ENCODE measurements at places on chromosomes 11 and 22. TPM values are rescaled to one million over a fixed set of nuclear protein-coding genes. Genes with fewer than 3 reads are reported as not detected.

Gene OR5P2
- not detected for total RNA-seq

Gene ZNF214
- total RNA-seq: 1.7 TPM

GRCh38 chr11:133995066-133995465 lies 38.3 kb upstream of the IGSF9B start:
- DNase-seq: no peak

- DNase-seq: peak; percentile 79
Measured at GRCh38 chr11:10592331-10592730, 23.9 kb upstream of the LYVE1 start.

Gene AGBL2
- total RNA-seq: 0.17 TPM

- peak; percentile 53 for DNase-seq
Measured at GRCh38 chr22:42856179-42856864, 751 bp downstream of the ARFGAP3 start.

- no peak for DNase-seq
Measured at GRCh38 chr11:134522782-134523570, 110.9 kb upstream of the B3GAT1 start.

Gene OR56A1
- 0.14 TPM for total RNA-seq

Gene SCGB1D2
- not detected for total RNA-seq

DNA sequence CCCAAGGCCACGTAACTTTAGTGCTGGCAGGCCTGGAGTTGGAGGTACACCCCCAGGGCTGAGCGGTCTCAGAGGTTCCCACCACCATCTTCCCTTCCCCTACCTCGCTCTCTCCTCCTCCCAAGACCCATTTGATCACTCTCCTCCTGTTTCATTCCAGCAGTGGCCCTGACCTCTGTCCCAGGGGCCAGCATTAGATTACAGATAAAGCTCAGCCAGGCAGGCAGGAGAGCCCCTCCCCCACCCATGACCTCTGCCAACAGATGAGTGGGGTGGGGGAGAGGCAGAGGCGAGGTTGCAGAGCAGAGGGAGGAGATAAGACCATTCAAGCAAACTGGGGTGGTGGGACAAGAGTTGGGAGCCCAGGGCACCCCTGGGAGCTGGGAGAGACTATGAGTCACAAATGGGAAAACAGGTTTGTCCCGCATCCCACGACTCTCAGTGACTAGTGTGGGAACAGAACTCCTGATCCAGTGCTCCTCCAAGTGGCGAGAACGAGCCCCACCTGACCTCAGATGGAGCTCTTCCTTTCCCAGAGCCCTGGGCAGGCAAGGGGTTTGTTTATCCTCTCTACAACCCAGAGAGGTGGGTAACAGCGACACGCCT lies 367.9 kb downstream of the MN1 start:
- peak; percentile 25 for DNase-seq

Gene MMP13
- not detected for total RNA-seq

Gene SHANK2
- total RNA-seq: 0.37 TPM

Gene CLMP
- total RNA-seq: 0.17 TPM

DNA sequence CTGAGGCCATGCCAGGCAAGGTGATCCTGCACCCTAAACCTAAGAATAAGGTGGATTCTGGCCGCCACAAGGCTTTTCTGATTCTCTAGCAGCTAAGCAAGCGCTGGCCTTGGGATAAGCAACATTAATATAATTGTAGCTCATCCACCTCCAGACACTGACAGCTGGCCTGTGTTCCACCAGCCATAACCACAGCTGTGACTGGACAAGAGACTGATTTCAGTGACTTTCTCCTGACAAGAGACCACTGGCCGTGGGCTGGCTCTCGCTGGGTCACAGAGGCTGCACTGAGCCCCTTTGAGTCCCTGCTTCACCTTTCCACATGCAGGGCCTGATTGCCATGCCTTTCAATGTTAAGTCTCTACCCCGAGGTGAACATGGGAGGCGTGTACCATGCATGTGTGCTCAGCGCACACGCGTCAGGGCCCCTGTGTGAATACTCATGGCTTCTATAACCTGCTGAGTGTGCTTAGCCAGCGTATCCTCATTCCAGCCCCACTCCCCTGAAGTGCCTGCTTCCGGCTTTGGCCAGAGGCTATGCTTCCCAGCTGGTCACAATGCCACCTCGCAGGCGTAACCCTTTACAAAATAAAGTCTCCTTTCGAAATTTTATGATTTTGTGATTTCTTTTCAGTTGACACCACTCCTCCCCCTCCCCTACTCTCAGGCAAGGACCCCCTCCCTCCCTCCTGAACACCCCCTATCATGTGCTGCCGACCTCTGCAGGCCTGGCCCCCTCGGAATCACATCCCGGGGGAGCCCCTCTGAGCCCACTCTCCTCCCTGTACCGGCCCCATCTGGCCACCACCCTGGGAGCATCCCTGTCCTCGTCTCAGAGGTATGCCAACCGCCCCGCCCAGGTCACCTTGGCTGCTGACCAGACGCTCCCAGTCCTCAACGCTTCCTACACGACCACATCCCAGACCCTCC lies 128.1 kb downstream of the CTTN start:
- DNase-seq: no peak
